ENCODE measurements at places on chromosomes 13 and 19. TPM values are rescaled to one million over a fixed set of nuclear protein-coding genes. Genes with fewer than 3 reads are reported as not detected.

The PEX11G gene
- polyA plus RNA-seq: 5.1 TPM

The SPACA4 gene
- polyA plus RNA-seq: not detected

The RYR1 gene
- 4.0 TPM for polyA plus RNA-seq

The ZBTB32 gene
- polyA plus RNA-seq: 0.38 TPM

The TIMM29 gene
- polyA plus RNA-seq: 29.2 TPM

The ZSCAN1 gene
- 3.0 TPM for polyA plus RNA-seq

The CDX2 gene
- not detected for polyA plus RNA-seq

The CEACAM20 gene
- polyA plus RNA-seq: not detected

The MED29 gene
- 42.3 TPM for polyA plus RNA-seq

The ZGLP1 gene
- 5.4 TPM for polyA plus RNA-seq

The HSPB6 gene
- 24.8 TPM for polyA plus RNA-seq

The SULT2A1 gene
- not detected for polyA plus RNA-seq

The GARIN5A gene
- polyA plus RNA-seq: 7.4 TPM

The ASPDH gene
- polyA plus RNA-seq: 8.1 TPM

The FCER2 gene
- 0.43 TPM for polyA plus RNA-seq

The ZNF444 gene
- 26.0 TPM for polyA plus RNA-seq

The HS6ST3 gene
- polyA plus RNA-seq: 5.4 TPM

The CHST8 gene
- 0.07 TPM for polyA plus RNA-seq

The ODAD3 gene
- 0.56 TPM for polyA plus RNA-seq

The ZNF610 gene
- 7.9 TPM for polyA plus RNA-seq

The PINLYP gene
- polyA plus RNA-seq: 21.0 TPM

The LRRC25 gene
- polyA plus RNA-seq: 1.3 TPM

The CAPN12 gene
- polyA plus RNA-seq: 3.4 TPM

The WASF3 gene
- 46.8 TPM for polyA plus RNA-seq

The RFPL4A gene
- not detected for polyA plus RNA-seq

The ZNF805 gene
- polyA plus RNA-seq: 6.9 TPM

The DHX34 gene
- polyA plus RNA-seq: 19.8 TPM

The PCDH20 gene
- polyA plus RNA-seq: 6.7 TPM

The TRPM4 gene
- polyA plus RNA-seq: 18.1 TPM

The LCP1 gene
- polyA plus RNA-seq: 10.9 TPM
